ENCODE measurements at places on chromosomes 11 and 22.

DNA sequence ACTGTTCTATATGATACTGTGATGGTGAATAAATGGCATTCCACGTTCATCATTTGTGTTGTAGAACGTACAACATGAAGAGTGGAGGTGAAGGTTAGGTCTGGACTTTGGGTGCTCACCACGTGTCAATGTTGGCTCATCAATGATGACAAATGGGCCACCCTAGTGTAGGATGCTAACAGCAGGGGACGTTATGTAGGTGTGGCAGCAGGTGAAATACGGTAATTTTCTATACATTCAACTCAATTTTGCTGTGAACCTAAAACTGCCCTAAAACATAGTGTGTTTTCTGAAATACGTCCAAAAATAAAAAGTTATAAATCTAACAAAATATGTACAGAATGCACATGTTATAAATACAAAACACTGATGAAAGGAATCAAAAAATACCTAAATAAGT lies 6.2 kb downstream of the KRTAP5-6 start:
- no peak for DNase-seq

DNA sequence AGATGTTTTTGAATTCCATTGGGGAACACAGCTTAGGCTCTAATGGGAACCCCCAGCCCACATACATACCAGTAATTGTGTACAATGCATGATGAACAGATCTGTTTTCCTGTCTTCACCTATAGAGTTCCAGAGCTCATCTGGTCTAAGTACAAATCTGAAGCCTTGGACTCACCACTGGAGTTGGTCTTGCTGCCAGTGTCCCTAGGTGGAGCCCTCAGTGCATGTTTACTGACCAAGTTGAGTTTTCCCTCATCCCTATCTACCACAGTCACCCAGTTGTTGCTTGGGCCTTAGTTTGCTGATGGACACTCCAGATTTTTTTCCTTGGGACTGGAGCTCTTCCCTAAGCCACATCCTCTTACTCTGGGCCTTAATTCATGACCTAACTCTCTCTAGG lies 159.2 kb upstream of the DDI1 start:
- no peak for DNase-seq

GRCh38 chr11:124643605-124644425 lies 21.2 kb downstream of the TBRG1 start:
- no peak for DNase-seq

GRCh38 chr11:71962428-71963038 lies 33.7 kb downstream of the RNF121 start:
- DNase-seq, result no peak

GRCh38 chr11:117226388-117227385 lies 5.2 kb downstream of the PCSK7 start:
- DNase-seq, result peak; percentile 70

DNA sequence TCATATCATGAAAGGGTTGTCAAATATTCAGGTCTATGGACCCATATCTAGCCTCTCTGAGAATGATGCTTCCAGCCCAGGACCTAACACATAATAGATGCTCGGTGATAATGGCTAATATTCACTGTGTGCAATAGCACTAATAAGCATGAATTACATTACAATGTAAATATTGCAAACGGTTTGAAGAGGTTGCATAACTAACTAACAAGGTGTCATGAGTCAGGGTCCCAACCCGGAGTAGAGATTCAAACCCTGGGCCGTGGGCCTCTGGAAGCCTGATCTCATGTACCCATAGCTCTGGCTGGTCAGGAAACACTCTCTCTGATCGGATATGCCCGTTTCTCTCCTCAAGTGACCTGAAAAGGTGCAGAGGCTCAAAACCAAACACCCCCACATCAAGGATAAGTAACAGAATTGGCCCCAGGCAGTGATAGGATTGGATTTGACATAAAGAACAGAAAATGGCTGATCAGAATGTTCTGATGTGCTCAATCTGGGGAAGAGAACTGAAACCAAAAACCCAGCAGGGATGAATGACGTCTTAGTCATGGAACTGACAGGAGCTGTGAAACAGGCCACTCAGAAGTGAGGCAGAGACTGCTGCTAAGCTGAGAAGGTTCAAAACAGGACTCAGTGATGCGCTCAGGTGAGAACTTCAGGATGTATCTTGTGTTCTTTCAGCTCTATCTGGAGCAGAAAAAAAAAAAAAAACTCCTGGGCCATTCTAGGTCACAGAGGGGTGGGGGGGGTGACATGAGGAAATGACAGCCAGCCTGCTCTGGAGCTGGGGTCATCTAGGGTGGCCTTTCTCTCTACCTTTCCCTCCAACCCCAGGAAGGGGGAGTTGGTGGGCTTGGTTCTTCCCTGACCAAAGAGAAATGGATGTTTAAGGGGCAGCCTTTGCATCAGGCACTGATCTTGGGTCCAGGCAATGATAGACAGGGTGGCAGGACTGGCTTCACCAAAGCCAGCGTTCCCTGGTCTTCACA lies 6.6 kb upstream of the KCTD17 start:
- peak; percentile 13 for DNase-seq

- no peak for DNase-seq
Measured at GRCh38 chr11:44711113-44711786, 15.5 kb upstream of the TSPAN18 start.

- no peak for DNase-seq
Measured at GRCh38 chr11:83409891-83410290, 123.7 kb upstream of the CCDC90B start.

DNA sequence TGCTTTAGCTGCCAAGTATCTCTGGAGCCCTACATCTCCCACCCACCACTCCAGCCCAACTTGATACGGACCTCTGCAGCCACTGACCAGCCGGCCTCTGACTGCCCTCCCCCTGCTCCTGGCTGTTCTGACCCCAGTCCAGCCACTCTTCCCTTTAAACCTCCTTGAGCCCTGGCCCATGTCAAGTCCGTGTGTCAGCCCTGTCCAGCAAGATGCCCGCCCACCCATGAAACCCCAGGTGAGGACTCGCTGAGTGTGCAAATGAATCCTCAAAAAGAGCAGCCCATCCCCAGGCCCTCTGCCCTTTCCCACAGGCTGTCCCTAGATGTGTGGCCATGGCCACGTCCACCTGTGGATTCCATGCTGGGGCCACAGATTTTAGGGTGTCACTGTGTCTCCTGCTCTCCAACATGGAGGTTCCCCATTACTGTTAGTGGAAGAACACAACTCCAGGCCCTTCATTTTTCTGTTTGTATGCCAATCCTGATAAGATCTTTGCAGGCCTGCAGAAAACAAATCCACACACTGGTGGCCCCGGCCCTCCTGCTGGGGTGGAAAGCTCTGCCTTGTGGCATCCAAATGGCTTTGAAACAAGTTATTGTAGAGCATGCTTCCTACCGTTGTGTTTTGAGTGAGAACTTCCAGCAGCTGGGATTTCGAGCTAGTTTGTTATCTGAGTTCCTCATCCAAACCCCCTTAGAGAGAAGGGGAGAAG lies 22.7 kb upstream of the ADORA2A start:
- DNase-seq, result no peak

DNA sequence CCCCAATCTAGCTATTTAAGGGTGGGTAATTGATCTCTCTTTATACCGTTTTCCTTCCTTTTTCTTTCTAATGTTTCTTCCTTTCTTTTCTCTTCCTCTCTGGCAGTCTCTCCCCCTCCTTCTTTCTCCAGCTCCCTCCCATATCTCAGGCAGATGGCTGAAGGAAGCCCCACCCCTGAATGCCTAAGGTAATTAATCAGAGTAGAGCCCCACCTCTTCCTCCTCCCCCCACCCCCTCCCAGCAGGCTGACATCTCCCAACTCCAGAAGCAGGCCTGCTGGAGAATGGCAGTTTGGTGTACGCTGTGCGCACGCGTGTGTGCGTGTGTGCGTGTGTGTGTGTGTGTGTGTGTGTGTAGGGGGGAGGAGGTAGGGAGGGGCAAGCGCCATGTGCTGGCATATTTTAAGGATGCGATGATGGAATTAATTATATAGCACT lies 122.6 kb downstream of the APOL5 start:
- no peak for DNase-seq

- no peak for DNase-seq
Measured at GRCh38 chr22:32631507-32632255, 157.1 kb downstream of the FBXO7 start.

DNA sequence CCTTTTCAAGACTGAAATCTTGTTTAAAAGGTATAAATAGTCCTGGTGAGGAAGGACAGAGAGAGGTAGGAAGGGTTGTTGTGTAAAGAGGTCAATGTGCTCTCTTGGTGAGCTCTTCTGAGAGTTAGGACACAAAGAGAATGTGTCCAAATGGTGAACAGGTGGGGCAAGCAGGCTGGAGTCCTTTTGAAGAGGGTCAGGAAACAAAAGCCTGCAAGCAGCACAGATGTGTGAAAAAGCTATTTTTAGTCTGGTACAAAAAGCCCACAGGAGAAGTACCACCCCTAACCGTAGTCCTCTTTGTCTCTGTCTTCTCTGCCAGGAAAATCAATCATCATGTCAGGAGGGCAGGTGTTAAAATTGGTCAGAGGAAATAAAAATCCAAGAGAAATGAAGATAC lies 54.4 kb upstream of the SYN3 start:
- no peak for DNase-seq

DNA sequence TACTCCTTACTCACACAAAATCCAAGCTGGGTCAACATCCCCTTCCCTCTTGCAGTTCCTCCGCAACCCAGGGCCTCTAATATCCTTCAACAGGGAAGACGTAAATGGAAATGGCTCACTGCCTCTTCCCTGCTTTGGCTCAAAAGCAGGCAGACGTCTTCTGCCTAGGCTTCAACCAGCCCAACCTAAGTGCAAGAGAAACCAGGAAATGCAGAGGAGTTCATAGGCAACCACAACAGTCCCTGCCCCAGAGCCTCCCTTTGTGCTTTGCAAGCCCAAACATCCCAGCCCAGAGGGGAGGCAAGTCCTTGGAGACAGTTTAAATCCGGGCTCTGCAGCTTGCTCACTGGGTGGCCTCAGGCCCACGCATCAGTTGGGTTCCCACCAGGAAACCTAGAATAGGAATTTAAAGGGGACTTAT lies 33.3 kb downstream of the CD6 start:
- DNase-seq, result no peak

GRCh38 chr22:18065256-18065655 lies 12.5 kb upstream of the PEX26 start:
- no peak for DNase-seq

DNA sequence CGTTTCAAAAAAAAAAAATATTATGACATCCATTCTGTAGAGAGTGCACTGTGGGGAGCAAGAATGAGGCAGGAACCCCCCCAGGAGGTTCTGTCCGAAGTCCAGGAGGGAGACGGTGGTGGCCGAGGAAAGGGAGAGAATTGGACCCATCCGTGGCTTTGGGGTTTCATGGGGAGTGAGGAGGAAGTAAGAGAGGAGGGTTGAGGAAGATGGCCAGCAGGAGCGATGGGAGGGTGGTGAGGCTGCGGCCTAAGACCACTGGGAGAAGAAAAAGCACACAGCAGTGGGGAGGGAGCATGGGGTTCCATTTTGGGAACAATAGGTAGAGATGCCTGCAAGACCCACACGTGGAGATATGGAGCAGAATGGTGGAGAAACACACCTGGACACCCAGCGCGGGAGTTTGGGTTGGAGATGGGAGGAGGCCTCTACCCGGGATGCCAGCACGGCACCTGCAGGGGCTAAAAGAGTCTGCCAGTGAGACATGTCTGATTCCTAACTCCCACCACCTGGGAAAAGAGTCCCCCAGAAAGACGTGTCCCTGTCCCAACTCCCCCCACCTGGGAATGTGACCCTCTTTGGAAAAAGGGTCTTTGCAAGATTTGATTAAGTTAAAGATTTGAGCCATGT lies 72.5 kb upstream of the SHANK2 start:
- DNase-seq, result no peak

- DNase-seq, result no peak
Measured at GRCh38 chr22:41242396-41243117, 1.8 kb upstream of the CHADL start.

- peak; percentile 36 for DNase-seq
Measured at GRCh38 chr11:71934213-71934612, 5.4 kb downstream of the RNF121 start.

DNA sequence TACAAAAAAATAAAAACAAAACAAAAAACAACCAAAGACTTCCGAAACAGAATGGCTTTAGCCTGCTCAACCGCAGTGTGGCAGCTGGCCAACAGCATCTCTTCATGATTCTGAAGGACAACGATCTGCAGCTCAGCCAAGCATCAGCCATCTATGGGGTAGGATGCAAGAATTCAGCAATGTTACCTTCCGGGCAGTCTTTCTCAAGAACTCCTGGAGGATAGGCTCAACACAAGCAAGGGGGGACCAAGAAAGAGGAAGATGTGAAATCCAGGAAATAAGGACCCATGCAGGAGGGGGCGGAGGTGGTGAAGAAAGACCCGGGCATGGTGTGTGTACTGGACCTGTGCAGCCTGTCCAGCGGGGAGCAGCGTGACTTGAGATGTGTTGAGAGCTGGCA lies 3.5 kb upstream of the TSPO start:
- DNase-seq, result no peak

DNA sequence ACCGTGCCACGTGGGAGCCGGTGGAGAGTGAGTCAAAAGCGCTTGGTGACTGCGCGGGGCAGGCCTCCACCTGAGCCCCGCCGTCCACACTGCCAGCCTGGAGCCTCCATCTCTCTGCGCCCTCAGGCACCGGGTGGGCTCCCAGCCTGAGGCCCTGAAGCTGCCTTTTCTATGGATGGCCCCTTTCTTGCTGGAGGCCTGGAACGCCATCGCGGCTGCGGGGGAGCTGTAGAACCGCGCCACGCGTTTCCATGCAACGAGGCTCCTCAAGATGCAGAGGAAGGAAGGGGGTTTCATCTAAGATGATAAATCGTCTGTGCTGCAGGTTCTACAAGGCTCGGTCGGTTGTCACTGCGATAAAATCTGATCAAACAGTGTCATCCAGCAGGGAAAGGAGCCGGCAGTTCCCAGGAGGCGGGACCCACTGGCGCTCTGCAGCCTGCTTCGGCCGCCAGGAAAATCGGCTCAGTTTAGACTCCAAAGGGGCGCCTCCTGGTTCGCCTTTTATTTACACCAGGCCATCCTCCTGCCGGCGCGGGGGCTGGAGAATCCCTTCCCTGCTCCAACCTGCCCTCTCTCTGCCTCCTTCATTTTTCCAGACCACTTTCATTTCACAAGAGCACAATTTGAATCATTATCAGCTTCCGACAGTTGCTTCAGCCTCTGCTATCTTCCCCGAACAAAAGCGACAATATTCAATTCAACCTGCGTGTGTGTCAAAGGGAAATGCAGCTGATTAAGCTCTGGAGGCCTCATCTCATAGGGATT lies 624.4 kb downstream of the BRD1 start:
- no peak for DNase-seq

- DNase-seq, result no peak
Measured at GRCh38 chr11:119692540-119692820, 36.5 kb downstream of the NECTIN1 start.

- no peak for DNase-seq
Measured at GRCh38 chr11:79121351-79121750, 319.5 kb downstream of the TENM4 start.

- no peak for DNase-seq
Measured at GRCh38 chr22:24095826-24096757, 85.0 kb downstream of the CABIN1 start.

DNA sequence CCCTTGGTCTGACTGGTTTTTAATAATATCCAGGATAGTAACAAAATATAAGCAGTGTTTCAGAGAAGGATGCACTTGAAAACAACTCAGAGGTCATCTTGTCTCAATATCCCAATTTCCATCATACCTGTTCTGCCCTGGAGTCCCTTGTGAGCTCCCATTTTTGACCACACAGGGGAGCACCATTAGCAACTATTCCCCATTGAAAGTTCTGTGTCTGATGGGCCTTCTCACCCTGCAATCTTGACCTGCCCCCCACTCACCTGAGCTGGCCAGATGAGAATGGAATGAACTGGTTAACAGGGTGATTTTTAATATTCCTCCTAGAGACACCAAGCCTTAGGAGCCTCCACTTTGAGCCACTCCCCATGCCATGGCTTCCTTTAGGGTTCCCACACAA lies 3.8 kb upstream of the CAPN5 start:
- no peak for DNase-seq
